Stimulated activated CD4-positive, alpha-beta T cell treated with anti-CD3 and anti-CD28 coated beads, Interleukin-1b, Interleukin-23, amount 100 ng/mL, for 1 hour (primary cell): ENCODE measurements at places on chromosomes 1 and 21.

GRCh38 chr21:25503981-25504380 is 103.3 kb downstream of the MRPL39 start:
- no peak for DNase-seq

GRCh38 chr1:36950604-36951291 is 83.6 kb downstream of the GRIK3 start:
- DNase-seq: no peak

GRCh38 chr1:115648717-115649691 is 7.2 kb downstream of the VANGL1 start:
- no peak for DNase-seq

GRCh38 chr21:37210130-37210529 is 57.0 kb downstream of the VPS26C start:
- no peak for DNase-seq

DNA sequence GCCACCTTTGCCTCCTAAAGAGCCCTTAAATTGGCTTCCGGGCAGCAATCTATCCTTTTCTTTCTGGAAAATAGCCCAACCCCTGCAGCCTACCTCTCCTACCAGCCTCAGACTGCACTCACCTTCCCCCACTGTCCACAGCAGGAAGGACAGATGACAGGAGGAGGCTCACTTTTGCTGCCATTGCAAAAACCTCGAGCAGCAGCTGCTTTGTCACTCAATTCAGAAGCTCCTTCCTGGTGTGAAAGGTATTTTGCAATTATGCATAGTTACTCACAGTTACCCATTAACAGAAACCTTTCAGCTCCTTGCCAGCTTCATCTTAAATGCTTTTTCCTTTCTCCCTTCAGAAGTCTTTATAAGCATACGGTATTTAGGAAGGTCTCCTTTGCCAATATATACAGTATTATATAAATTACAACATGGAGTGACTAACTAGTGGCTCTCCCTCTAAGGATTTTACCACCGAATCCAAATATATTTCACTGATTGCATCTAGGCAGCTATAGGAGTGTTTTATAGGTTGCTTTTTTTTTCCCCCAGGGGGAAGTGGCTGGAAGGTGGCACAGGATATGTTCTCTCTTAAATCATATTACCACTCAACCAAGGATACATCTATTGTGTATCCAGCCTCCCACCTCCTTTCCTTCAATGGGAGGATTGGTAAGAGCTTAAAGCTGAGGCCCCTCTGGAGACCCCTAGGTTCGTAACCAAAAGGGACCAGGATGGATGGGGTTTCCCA is 142.1 kb upstream of the IPO9 start:
- DNase-seq: no peak

- no peak for DNase-seq
Observed at GRCh38 chr1:225697428-225697827, 44.5 kb upstream of the ENAH start.

- no peak for DNase-seq
Observed at GRCh38 chr1:156164125-156164831, 10.9 kb downstream of the SEMA4A start.

DNA sequence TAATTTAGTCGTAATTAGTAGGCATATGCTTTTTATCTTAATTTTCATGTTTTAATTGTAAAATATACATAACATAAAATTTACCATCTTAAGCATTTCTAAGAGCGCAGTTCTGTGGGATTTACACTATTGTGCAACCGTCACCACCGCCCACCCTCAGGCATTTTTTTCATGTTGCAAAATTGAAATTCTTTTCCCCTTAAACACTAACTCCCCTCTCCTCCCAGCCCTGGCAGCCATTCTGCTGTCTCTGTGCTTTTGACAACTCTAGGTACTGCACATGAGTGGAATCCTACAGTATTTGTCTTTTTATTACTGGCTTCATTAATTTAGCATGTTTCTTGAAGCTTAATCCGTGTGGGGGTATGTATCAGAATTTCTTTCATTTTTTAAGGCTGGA is 7.8 kb downstream of the PIK3CD start:
- no peak for DNase-seq

- DNase-seq: no peak
Observed at GRCh38 chr1:150309758-150310508, 11.4 kb upstream of the PRPF3 start.

DNA sequence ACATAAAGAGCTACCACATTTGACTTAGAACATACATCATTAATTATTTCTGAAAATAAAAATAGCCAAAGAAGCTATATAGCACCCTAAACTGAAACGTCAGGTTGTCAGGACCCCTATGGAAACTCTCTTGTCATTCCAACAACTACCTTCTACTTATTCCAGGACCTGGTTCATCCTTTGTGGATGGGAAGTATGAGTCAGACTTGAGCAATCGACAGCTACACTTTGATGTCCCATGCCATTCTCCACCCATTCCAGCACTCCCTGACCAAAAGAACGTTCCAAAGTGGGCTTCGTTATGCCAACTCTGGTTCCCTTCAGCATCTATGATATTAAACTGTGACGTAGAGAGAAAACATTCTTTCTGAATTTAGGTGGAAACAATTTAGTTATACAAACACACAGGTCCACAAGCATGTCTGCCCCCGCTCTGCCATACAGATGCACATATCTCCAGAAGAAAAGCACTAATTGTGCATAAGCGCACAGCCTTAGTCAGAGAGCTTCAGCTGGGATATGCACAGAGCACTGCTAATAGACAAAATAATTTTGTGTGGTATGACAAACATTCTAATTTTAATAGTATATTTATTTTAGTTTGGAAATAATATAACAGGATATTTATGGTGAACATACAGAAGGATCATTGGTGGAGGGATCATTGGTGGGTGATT is 723.1 kb upstream of the B3GALT2 start:
- DNase-seq: no peak

DNA sequence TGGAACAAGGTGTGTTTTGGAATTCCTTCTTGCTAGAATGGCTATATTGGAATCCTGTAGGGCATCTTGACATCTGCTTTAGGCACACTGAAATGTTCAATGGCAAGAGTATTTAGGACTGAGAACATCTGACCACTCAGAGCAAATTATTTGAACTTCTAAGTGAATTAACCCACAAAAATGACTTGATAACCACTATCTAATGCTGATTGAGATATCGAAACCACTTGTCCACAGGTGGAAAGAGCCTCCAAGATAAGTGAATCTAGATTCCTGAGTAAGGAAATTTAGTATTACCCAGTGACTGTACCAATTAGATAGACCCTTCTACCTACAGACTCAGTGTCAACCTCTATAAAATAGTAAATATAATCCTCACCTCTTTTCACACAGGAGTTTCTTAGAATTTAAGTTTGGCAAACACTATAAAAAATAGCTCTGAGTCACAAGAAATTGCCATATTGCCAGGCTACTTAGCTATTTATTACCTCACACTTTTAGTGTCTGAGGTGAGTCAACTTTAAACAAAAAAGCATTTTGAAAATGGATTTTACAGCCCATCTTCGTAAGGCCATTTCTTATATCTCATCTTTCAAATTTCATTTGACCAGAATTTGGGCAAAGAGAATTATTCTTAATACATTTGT is 421.8 kb downstream of the PTBP2 start:
- no peak for DNase-seq

- DNase-seq: no peak
Observed at GRCh38 chr1:234987415-234988154, 141.1 kb downstream of the TOMM20 start.

- no peak for DNase-seq
Observed at GRCh38 chr1:207993477-207994445, 82.8 kb upstream of the CD34 start.

DNA sequence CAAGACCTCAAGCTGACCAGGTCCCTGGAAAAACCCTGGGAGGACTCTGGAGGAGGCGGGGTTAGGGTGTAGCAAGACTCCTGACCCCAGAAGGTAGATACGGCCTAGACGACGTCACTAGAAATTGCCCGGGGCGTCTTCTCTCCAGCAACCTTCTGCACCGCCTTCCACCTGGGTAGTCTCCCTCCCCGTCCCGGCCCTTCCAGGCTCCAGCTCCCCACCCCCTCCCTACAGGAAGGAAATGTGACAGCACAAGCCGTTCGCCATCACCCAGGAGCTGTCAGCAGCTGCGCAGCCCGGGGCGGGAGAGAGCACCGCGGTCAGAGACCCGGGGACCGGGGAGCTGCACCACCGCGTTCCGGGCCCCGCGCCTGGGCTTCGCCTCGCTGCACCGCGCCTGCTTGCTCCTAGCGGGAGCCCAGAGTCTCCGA is 20.0 kb downstream of the SERTAD4 start:
- DNase-seq: no peak

DNA sequence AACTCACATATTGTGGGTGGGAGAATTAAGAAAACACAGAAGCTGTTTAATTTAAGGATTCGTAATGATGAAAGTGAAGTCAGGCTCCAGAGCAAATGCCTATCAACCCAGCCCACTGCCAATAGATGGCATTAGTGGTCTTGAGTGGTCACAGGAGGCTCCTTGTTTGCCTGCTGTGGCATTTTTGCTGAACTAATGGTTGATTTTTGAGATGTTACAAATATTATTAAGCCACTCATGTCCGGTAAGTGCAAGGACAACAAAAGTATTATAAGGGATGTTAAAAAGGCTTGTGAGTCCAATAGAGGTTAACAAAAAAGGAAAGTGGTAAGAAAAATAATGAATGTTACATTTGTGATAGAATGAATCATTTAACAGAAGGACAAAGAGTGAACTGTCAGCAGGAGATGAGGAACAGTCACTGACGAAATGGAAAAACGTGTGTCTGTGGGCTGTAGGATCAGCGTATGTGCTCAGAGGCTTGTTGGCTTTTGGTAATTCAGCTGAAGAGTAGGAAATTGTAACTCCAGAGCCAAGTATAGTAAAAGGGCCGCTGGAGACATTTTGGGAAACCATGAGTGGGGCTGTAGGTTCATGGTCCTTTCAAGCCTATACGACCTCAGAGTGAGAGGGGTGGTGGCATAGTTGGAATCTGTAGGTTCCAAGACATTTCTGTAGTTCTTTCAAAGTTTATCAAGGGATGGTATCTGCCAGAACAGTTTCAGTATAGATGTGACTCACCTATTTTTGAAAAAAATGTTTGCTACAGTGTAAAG is 11.2 kb downstream of the SFT2D2 start:
- no peak for DNase-seq

- no peak for DNase-seq
Observed at GRCh38 chr1:207820568-207821463, 69.0 kb downstream of the CD46 start.

DNA sequence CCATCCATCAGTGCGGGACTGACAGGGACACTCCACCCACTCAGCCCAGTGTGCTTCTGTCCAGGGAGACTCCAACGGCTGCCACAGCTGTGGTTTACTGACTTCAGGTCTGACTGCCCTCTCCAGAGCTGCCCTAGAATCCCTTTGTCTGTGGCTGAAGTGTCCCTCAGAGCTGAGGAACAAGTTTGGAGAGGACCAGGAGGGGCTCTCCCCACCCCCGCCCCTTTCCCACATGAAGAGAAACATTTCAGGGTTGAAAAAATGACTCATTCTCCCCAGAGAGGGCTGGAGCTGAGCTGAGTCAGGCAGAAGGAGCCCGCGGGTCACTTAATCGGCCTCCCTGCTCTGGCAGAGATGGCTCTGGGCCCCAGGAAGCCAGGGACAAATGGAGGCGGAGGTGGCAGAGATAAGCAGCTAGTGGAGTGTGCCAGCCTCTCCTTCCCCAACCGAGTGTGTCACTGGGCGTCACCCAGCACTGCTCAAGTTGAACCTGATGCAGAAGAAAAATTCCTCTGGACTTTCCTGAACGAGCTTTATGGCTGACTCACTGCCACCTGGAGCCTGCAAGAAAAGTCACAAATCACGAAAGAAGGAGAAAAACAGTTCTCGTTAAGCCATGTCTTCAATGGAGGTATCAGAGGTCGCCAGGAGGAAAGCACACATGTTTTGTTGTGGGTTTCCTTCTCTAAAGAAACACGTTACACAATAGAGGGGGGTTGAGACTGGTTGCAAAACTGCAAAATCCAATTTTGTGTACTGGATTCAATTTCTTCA is 34.3 kb upstream of the ECE1 start:
- peak; percentile 24 for DNase-seq

- no peak for DNase-seq
Observed at GRCh38 chr1:220680085-220680687, 10.0 kb upstream of the C1orf115 start.

DNA sequence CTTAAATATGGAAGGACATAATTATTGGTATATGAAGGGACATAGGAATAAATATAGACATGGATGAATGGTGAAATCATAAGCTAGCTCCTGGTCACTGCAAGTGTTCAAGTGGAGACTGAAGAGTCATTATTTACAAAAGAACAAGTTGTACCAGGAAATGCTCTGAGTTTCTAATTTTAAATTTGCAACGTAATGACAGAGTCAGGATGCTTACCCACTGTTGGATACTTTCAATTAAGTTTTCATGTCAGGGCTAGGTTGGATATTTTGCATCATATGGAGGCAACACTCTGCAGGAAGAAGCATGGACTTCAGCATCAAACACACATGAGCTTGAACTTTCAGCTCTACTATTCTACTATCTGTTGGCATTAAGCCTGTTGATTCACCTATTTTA is 499.6 kb upstream of the C1orf87 start:
- no peak for DNase-seq

DNA sequence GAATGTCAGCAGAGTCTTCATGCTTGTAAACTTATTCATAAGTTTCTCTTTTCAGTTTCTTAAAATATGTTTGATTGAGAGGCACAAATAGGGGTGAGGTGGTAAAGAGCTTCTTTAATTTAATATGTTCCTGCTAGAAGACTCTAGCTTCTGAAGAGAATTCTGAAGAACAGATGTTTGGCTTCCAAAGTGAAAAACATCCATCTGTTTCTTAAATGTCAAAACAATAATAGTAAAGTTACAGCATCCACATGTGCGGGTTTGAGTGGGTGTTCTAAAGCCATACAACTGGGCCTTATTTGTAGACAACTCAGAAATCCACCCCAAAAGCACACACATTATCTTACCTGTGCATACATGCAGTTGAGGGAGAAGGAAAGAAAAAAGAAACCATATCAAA is 144.0 kb upstream of the ADGRL4 start:
- DNase-seq: no peak

- no peak for DNase-seq
Observed at GRCh38 chr1:21239221-21239620, 51.0 kb downstream of the ECE1 start.
